Stomach (tissue), 19 donors: ENCODE measurements at places on chromosomes 7 and 10. TPM values are rescaled to one million over a fixed set of nuclear protein-coding genes. Genes with fewer than 3 reads are reported as not detected.

ALOX5 gene
- total RNA-seq = 3.2 TPM

OGDHL gene
- 4.7 TPM for total RNA-seq

LBX1 gene
- total RNA-seq = not detected

CCDC172 gene
- not detected for total RNA-seq

CARD11 gene
- 2.3 TPM for total RNA-seq

GATA3 gene
- 0.18 TPM for total RNA-seq

GRCh38 chr7:141157138-141157765 is 83.4 kb downstream of the TMEM178B start:
- DNase-seq = no peak

- no peak for DNase-seq
Measured at GRCh38 chr10:62985807-62986600, 147.1 kb upstream of the NRBF2 start.

DNA sequence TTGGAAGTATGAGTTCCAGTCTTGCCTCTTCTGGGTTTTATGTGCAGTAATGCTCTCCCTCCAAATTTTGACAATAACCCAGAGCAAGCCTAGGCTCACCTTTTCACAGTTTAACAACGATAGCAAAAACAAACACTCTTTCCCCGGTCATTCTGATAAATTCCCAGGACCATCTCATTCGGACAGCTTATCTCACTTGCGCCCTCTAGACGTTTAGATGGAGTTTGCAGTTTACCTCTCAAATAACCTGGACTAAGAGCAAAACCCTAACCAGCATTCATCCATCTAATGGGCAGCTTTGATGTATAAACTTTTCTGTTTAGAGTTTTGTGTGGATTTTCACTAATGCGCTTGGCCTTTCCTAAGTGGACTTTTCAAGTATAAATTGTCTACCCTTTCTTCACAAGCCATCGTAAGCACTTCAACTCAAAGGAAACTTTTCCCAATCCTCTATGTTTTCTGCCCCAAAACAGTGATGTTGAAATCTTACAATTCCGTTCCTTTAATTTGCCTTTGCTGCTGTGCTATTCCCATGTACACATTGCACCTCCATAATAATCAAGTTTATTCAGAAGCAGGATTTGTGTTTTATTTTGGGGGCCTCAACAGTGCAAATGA is 114.9 kb downstream of the HDAC9 start:
- DNase-seq = no peak

- DNase-seq = no peak
Measured at GRCh38 chr10:81843042-81843441, 32.0 kb upstream of the NRG3 start.

- no peak for DNase-seq
Measured at GRCh38 chr7:118039963-118040489, 143.9 kb upstream of the LSM8 start.

- DNase-seq = no peak
Measured at GRCh38 chr7:155188357-155188756, 109.3 kb upstream of the INSIG1 start.

- DNase-seq = no peak
Measured at GRCh38 chr7:111261496-111261895, 170.6 kb downstream of the LRRN3 start.

- DNase-seq = no peak
Measured at GRCh38 chr7:155785536-155785935, 26.7 kb downstream of the SHH start.

DNA sequence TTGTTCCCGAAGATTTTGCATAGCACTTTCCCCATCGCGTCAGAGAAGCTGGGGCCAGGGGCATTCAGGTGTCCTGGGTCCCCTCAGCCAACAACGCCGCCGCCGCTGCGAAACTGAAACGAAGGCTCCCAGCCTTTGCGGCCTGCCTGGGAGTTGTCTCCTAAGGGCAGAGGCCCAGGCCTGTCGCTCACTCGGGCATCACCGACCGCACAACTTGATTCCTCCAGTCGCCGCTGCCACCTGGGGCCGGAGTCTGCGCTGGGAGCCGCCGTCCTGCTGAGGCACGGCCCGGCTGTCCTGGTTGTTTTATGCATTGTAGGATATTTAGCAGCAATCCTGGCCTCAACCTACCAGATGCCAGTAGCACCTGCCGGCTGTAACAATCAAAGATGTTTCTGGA is 22.0 kb downstream of the ZSCAN25 start:
- DNase-seq = no peak

DNA sequence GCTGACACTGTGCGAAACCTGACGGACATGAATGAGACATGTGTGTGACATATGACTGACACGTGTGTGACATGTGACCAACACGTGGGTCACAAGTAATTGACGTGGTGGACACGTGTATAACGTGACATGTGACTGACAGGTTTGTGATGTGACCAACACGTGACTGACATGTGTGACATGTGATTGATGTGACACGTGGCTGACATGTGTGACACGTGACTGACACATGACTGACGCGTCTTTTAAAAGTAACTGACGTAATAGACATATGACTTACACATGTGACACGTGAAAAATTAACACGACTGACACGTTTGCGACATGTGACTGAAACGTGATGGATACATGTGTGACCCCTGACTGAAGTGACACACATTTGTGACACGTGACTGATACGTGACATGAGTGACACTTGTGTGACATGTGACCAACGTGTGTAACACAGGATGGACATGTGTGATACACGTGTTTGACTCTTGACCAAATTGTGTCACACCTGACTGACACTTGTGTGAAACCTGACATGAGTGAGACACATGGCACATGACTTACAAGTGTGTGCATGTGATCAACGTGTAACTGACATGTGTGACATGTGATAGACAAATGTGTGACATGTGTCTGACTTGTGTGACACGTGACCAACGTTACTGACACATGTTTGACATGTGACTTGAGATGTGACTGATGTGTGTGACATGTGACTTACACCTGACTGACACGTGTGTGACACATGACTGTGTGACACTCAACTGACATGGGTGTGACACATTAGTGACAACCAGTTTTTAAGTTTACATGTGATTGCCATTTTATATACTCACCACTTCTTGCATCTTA is 56.9 kb downstream of the ZNF92 start:
- no peak for DNase-seq

DNA sequence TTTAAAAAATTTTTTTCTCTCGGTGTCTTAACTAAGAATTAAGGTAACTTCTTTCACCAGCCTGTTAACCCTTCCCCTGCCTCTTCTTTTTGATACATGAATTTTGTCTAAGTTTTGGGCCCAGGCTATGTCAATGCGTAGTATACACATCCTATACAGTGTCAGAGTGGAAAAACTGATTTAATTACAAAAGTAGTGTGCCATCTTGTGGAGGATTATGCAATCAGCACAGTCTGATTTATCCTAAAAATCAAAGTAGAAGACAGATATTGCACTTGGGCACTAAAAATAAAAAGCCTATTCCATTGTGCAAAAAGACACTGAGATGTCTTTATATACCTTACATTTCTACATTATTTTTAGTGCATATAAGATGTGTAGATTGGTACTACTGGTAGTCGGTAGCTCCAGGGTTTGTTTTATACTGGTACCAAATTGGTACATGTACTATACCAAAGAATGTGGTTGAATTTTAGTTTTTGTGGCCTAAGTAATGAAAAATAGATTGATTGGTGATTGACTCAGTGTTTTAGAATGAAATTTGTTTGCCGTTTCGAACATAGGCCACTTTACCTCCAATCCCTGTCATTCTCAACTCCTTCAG is 96.6 kb downstream of the MKLN1 start:
- DNase-seq = no peak

DNA sequence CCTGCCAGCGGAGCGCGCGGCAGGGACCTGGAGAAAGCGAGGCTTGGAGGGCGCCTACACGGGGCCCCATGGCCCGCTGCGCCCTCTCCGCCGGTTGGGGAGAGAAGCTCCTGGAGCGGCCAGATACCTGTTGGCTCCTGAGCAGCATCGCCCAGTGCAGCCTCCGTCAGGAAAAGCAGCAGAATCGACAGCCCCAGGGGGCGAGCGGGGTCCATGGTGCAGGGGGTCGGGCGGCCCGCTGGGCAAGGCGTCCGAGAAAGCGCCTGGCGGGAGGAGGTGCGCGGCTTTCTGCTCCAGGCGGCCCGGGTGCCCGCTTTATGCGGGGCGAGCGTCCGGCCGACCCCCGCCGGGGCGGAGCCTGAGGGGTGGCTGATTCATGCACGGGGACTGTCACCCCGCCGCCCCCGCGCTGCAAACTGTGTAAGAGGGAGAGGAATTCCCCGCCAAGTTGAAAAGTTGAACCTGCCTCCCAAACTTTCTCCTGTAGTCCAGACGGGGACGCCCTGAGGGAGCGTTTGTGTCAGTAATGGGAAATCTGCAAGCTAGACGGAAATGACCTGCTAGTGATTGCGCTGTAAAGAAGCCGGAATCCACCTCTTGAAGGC is at the start of gene TFPI2:
TSS of gene TFPI2 (minus strand) at position 290 of the 605 bp plus-strand sequence. CDS start at position 215, 75 bp downstream.
- no peak for DNase-seq

GRCh38 chr10:91597197-91597881 is 35.5 kb downstream of the PPP1R3C start:
- DNase-seq = peak; percentile 88

- no peak for DNase-seq
Measured at GRCh38 chr10:125397608-125398007, 237.2 kb upstream of the CTBP2 start.

GRCh38 chr7:51213618-51214017 is 103.0 kb downstream of the COBL start:
- DNase-seq = no peak

DNA sequence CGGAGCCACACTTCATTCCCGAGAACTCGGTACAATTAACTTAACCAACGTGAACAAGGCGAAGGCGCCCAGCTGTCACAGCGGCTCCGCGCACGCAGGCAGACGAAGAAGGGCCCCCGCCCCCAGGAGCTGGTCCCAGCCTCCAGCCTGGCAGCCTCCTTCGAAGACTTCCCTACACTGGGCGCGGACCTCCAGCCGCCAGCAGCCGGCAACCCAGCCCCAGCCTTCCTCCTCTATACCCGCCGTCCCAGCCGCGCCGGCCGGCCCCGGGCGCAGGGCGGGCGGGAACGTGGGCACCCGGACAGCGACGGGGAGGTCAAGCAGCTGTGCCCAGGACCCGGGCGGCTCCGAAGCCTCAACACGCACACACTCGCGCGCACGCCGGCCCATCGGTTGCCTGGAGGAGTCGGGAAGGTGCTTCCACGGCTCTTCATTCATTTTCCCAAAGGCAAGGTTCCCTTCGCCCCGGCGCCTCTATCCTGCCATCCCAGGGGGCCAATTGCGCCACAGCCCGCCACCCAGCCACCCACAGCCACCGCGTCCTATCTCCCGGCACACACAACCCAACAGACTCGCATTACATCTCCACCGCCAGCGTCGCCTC is 1.6 kb downstream of the CHST15 start:
- DNase-seq = no peak

GRCh38 chr7:141785706-141786552 is 4.1 kb upstream of the TAS2R5 start:
- peak; percentile 77 for DNase-seq

GRCh38 chr10:33376476-33376875 is 42.0 kb upstream of the NRP1 start:
- no peak for DNase-seq

DNA sequence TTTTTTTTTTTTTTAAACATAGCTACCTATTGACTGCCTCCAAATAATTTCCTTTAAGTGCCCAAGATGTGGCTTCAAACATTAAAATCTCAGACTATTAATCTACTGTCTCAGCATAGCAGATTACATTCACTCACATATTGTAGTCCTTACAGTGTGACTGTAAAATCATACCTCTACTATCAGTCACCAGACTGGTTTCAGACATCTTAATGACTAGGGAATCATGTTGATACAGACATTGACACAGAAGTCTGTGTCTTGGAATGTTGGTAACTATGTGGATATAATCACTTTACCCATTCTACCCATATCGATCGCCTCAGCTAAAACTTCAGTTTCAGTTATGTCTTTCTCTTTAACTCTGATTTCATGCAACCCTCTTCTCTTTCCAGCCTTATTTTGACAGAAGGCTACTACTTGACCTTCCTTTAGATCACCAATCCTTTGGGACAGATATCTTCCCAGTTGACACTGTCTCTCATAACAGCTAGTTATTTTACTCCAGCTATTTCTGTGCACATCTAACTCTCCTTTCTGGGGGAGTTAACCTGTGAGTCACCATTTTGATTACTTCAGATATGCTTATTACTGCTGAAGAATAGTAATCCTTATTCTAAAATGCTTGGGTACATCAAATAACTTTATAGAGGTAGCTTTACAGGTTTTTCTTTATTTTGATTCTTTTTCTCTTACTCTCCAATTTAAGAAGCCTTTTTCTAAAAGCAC is 7.0 kb downstream of the TNKS2 start:
- DNase-seq = no peak

DNA sequence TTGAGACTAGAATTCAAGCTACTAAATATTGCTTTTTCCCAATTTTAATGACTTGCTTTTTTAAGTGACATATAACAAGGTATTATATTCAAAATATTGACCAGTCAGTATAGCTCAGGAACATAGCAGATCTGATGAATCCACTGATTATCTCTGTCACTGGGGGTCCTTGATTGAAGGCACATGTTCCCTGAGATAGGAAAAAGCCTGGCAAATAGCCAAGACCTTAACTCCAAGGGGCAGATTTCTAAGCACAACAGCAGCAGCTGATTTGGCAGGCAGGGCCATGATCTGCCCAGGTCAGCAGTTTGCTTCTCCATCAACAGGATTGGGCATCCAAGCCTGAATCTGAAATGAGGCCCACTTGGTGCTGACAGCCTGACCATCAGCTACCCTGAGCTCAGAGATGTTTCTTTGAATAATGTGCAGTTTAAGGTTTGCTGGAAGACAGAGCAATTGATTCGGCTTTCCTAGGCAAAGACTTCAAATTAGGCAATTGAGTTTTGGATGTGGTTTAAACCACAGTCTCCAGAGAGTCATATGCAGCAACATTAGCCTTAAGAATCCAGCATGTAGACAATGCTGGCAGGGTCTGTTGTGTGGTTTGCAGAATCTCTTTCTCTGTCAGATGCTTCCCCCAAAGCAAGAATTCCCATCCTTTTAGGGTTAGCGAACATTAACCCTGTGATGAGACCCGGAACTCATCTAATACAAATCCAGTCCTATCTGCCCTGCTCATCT is 352.6 kb downstream of the ADRA2A start:
- DNase-seq = no peak

GRCh38 chr7:76260171-76260703 is 42.2 kb upstream of the HSPB1 start:
- DNase-seq = no peak

GRCh38 chr10:69885379-69886013 is 83.8 kb downstream of the COL13A1 start:
- DNase-seq = no peak
